ENCODE measurements at places on chromosomes 16 and 17.

- no peak for DNase-seq
Observed at GRCh38 chr16:49278944-49279725, 2.5 kb downstream of the CBLN1 start.

- no peak for DNase-seq
Observed at GRCh38 chr17:1695365-1695764, 10.7 kb upstream of the PRPF8 start.

GRCh38 chr16:31876951-31877828 lies 3.6 kb downstream of the ZNF267 start:
- DNase-seq: no peak

DNA sequence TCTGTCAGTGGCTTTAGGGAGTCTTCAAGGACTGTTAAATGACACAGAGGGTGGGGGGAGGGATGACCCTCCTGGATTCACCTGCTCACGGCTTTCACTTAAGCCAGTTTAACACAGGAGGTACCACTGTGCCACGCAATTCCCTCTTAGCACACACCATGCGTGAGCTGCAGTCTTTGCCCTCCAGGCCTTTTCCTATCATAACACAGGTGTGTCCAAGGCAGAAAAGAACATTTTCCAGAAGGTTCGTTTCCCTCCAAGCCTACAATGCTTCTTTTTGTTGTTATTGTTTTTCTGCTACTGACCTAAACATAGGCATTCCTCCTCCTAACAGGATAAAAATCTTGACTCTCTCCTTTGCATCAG lies 1.1 kb downstream of the ZFHX3 start:
- DNase-seq: no peak

- DNase-seq: no peak
Observed at GRCh38 chr17:73237714-73238113, 24.0 kb downstream of the CPSF4L start.

DNA sequence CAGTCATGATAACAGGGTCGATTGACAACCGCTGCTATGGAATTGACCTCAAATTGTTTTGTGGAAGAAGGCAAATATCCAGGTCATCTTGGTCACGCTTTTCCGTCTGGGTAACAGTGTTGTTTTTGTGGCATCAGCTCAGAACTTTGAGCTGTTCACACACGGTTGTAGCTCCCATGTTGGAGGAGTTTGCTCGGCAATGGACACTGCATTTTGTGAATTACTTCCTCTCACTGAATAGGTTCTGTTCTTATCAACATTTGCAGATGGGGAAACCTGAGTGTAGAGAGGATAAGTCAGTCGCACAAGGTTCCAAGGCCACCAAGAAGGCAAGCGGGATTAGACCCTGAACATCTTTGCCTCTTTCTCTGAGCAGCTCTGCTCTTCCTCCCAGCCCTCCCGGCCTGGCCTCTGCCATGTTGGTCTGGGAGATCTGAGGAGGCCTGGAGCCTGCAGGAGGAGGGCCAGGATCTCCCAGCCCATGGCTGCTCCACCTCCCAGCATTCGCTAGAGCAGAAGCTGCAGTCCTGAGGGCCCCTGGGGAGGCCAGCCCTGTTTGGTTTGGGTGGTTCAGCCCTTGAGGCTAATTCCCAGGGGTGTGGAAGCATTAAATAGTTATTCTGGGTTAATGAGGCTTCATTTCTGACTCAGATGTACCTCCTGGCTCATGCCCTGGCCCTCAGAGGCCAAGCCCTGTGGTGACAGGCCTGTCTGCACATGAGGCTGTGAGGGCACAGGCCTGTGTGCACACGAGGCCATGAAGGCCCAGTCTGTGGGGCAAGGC lies 154.1 kb upstream of the PLCG2 start:
- no peak for DNase-seq

- no peak for DNase-seq
Observed at GRCh38 chr17:34763728-34764665, 184.6 kb downstream of the TMEM132E start.

DNA sequence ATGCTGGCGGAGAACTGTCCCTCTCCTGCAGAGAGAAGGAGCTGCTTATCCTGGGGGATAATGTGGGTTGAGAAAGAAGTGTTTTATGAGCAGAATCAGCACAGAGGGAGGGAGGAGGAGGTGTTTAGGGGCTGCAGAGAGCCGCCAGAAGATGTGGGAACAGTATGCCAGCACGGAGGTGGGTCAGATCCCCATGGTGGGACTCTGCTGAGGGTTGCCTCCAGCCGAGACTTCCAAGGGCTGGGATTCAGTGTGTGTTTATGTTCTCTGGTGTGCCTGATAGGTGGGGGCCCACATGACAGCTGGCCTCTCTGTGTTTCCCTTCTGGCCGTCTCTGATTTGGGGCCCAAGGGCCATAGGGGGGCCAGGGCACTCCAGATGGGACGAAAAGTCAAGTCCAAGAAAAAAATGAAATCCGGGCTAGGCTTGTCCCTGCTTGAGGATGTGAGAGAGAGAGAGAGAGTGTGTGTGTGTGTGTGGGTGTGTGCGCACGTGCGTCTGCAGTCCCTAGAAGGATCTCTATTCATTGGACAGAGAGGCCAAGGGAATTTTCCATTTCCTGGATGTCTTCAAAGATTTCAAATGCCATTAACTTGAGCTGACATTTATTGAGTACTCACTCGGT lies 21.6 kb downstream of the PRKCB start:
- no peak for DNase-seq

DNA sequence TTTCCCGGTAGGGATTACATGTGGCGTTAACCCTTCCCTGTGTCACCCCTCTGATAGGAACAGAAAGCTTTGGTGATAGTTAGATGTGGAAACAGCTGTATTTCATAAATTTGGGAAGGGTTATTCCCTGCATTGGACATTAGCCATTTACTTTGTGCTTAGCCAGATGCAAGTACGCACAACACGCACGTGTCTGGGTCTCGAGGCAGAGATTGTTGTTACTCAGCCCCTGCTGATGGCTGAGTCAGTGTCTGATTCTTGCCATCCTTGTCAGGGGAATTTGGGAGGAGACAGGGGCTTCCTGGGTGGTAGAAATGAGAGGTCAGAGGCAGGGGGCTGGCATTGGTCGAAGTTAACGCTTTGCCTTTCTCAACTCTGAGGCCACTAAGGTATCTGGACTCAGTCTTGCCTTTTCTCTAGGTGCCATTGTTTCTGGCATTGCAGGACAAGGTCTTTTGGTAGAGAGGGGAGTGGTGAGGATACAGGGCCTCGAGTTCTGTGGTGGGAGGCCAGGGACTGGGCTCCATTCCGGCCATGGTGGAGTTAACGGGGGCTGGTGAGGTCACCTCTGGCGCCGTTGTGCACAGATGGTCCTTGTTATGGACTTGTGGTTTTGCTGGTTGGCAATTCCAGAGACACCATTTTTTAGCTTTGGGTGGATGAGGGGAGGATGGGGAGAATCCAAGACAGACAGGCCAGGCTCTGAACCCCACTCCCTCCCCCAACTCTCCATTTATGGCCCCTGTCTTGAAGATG lies 8.2 kb downstream of the MMP2 start:
- no peak for DNase-seq

DNA sequence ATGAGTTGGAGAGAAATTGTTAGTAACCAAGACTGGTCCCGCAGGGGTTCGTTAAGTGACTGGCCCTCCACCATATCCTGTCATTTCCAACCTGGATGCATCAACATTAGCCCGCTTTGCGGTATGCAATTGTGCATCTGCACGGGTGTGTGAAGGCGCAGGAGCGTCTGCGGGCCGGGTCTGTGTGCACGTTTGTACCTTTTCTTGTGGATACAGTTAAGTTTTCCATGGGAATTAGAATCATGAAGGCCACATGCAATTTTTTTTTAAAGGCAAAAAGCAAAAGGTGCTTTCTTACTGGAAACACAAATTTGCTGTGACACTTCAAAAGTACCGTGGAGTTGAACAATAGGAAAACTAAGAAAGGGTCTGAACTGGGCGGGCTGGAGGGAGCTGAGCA lies 355.4 kb upstream of the ZFHX3 start:
- DNase-seq: no peak

DNA sequence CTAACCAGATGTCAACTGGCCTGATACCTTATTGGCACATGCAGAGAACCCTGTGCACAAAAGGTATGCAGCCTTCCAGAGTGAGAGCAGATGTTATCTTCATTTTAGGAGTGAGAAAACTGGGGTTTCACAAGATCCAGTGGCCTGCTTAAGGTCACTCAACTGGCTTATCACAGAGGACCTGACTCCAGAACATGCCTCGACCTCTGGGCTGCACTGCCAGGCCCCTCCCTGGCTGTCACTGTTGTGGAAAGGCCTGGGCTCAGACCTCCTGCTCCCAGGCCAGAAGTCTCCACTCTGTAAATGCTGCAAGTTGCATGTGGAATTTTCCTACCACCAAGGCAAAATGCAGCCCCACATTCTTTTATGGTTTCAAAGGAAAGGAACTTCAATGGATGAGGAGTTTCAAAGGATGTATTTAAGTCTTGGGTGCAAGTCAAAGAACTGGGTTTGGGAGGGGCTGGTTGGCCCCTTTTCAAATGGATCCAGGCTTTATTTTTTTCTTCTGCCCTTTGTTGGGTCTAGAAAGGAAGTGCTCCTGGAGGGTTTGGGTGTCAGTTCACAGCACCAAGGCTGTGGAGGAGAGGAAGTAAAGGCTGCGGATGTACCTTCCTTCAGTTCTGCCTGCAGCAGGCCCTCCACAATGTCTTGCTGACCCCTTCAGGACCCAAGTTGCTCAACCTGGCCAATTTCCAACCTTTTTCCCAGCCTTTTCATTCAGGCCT lies 30.4 kb upstream of the SMPD3 start:
- DNase-seq: no peak

GRCh38 chr17:51890710-51891109 lies 267.8 kb downstream of the CA10 start:
- DNase-seq: no peak

DNA sequence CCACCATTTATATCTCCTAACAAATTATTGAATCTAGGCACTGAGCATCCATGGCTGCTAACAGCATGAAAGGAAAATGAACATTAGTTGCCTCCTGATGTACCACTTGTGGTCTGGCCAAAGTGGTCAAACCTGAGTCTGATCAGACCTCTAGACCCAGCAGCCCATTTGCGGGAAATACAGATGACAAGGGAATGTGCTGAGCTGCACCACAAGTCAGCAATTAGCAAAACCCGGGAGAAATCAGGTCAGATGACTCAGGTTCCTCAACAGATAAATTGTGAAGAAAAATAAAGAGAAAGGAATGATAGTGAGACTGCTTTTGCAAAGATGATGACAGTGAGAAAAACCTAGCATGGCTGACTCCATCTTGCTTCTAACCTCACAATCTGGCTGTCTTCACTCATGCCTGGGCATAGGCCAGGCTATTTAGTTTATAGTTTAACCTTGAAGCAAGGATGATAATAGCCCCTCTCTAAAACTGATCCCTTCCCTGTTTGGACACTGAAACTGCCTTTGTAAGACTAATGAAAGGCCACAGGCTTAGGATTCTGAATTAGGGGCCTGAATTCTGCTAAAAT lies 142.7 kb upstream of the ASIC2 start:
- DNase-seq: no peak

GRCh38 chr16:12349936-12350850 lies 373.7 kb downstream of the SNX29 start:
- no peak for DNase-seq

GRCh38 chr16:85398688-85399582 lies 214.2 kb upstream of the GSE1 start:
- no peak for DNase-seq

DNA sequence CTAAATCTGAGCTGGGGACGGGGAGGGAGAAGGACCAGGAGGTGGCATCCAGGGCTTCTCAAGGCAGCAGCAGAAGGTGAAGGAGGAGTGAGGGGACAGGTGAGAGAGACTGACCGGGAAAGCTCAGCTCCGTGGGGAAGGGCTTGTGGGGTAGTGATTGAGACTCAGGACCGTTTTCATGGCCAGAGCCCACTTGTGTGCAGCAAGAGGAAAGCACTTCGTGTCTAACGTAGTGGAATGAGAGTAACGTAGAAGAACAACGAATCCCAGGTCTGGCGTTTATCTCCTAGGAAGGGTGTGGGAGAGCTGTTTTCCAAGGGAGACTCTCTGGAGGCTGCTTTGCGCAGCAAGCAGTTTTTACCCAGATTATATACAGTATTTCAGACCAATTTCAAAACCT lies 1.3 kb upstream of the CDH3 start:
- DNase-seq: no peak

DNA sequence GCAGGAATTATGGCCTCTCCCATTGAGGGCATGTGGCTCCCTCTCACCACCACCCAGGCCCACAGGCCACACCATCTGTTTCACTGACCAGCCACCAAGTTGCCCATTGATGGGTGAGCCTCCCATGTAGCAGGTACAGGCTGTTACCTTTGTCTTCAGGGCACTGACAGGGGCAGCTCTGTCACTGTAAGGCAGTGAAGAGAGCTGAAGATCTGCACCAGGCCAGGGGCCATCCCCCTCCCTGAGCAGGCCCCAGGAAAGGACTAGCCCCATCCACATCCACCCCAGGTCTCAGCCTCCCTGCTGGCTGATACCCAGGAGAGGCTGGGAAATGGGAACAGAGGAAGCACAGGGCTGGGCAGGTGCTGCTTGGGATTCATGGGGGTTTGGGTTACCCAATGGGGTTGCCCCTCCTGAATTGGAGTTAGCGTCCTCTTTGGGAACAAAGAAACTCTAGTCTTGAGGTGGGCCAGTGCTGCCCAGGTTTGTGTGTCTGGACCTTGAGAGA lies 1691.4 kb downstream of the TP53TG3F start:
- no peak for DNase-seq

GRCh38 chr16:29784901-29785500 lies 5.5 kb upstream of the KIF22 start:
- no peak for DNase-seq

Data from NCI-H1930 (cell line).